ENCODE measurements at places on chromosomes 13 and 19.

DNA sequence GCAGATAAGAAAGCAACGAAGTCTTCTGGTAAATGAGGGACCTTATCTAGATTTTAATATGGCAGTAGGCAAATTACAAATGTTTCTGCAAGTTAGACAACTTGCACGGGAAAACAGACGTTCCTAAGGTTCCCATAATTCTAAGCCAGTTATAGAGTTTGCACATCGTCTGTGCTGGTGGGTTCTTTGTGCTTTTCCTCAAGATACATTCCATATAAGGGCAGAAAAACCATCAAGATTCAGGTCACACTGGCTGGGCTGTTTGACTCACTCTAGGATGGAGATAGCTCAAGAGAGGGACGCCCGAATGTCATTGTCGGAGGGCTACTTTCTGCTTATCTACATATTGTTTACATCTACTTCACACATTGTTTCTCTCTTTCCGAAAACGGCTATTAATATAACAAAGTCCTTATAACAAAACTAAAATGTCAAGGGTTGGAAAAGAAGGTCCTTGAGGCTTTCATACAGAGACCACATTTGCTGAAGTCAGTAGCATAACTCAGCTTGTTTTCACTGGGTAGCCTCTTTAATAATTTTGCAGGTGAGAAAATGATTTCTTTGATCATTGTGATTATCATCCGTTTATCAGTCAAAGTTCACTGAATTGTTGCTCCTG, 44.4 kb downstream of the SOX1 start:
- DNase-seq: no peak

- DNase-seq: peak; percentile 43
Observed at GRCh38 chr19:36973021-36973843, 57.1 kb downstream of the ZNF568 start.

DNA sequence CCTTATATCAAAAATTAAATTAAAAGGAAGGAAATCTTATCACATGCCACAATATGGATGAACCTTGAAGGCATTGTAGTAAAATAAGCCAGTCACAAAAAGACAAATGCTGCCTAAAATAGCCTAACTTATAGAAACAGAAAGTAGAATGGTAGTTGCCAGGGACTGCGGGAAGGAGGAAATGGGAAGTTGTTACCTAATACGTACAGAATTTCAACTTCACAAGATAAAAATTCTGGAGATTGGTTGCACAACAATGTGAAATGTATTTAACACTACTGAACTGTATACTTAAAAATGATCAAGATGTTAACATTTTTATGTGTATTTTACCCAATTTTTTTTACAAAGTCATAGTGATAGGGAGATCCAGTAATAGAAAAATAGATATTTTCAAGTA, 10.2 kb upstream of the N4BP2L2 start:
- DNase-seq: no peak

GRCh38 chr19:45250832-45251451, at the start of gene MARK4:
Gene MARK4 (plus strand): TSS chr19:45251271. CDS start chr19:45251589, 318 bp downstream.
- DNase-seq: peak; percentile 72

GRCh38 chr13:66375756-66376155, 854.4 kb downstream of the PCDH9 start:
- no peak for DNase-seq

GRCh38 chr13:48532256-48532505, 699 bp downstream of the RCBTB2 start:
- no peak for DNase-seq

- no peak for DNase-seq
Observed at GRCh38 chr19:2423915-2424685, 3.3 kb downstream of the TIMM13 start.

GRCh38 chr19:4066682-4067395, at the start of gene ZBTB7A:
Gene ZBTB7A (minus strand): TSS chr19:4066899. CDS start chr19:4055232, 11,667 bp downstream.
- peak; percentile 82 for DNase-seq

DNA sequence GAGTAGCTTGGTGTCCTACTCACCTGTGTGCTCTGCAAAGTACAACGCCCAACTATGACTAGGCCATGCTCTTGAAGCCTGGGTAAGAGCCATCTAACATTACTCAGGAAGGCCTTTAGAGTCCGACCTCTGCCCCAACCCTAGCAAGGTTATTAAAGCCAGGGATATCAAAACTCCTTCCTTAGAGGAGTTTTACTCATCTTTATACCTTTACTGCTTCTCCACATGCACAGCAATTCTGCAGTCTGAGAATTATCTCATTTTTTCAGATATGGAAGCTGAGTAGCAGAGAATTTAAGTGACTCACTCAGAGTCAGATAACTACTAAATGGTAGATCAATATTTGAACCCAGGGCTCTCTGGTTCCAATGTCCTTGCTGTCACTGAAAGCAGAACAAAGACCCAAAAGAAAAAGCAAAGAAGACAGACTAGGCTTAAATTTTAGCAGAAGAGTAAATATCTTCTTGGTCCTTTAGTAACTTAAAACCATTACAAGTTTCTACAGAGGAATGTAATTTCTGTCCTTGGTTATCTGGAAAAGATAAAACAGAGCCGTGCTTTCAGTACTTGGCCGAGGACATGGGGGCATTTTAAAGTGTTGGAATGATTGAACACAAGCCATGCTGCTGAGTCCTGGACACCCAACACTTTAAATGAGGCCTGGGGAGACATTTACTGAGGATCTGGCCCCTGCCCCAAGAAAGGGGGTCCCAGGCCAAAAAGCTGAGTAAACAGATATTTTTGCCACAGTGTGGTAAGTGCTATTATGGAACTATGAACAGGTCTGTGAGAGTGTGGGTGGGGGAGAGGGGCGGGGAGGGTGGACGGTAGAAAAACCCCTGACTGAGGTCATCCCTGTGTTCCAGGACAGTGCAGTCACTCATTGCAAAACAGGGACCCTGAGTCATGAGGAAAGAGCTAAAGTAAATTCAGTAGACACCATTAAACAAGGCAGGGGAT, 18.4 kb upstream of the KPNA3 start:
- DNase-seq: no peak

GRCh38 chr13:47258384-47258783, 361.5 kb upstream of the HTR2A start:
- no peak for DNase-seq

- DNase-seq: no peak
Observed at GRCh38 chr13:27704681-27705080, 83.0 kb downstream of the POLR1D start.

GRCh38 chr13:97491452-97491851, 57.5 kb downstream of the RAP2A start:
- no peak for DNase-seq

DNA sequence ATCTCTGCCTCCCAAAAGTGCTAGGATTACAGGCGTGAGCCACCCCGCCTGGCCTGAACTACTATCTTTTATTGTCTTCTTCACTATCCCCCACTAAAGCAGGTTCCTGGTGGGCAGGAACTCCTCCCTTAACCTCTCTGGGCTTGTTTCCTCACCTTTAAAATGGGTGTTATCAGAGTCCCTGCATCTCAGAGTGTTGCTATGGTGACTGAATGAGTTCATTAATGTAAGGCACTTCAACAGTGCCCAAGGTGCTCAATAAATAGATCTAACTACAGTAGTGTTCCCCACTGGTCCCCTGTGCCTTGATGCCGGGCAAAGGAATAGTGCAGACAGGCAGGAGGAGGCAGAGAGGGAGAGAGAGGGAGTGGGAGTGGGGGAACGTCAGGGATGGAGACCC, 20.5 kb downstream of the CCDC97 start:
- no peak for DNase-seq

DNA sequence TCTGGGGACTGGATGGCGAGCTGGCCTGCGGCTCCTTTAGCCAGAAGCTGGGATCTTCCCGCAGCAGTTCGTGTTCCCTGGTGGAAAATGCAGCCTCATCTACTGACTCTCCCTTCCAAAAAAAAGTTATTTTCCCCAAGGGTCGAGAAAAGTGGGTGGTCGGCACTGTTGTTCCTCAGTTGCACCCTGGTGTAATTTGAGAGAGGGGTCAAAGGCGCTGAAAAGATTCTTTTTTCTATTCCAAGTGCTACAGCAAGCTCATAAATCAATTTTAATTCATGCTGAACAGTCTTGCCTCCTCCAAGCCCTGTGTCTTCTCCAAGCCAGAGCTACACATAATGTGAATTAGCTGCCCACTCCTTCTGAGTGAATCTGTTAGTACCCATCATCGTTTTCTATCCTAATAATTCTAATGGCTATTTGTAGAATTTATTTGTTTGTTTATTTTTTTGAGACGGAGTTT, 774 bp downstream of the SLC25A15 start:
- no peak for DNase-seq

DNA sequence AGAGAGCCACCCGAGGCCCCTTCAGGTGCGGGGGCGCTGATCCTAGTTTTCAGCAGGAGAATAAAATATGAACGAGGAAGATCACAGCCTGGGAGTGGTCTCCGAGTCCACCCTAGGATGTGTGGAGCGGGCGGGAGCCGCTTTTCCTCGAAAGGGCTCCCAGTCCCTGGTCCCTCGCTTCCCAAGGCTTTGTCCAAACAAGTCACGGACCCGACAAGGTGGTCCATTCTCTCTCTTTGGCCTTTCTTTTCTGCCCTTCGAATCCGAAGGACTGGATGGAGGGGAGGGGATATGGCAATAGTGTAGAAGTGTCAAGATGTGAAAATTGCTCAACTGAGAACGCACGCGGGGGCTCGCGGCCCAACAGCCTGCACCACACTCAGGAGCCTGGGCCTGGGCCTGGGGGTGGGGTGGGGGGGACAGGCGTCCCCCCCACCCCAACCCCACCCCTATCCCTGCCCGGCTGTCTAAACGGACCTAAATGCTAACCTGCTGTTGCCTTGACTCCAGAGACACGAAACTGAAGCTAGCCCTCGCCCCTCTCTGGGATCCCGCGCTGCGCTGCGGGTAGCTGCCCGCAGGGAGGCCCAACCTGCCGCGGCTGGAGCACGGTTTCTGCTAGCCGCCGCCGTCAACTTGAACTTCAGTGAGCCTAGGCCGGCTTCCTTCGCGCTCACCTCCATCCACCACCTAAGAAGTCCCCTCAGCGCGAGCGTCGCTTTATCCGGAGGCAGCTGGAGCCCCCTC, 7.1 kb downstream of the ZIC2 start:
- peak; percentile 77 for DNase-seq

Measured in A673 (cell line).